ENCODE measurements at places on chromosomes 13 and 19.

- DNase-seq: no peak
These were observed 184.8 kb downstream of the PCDH9 start for GRCh38 chr13:67045357-67045756.

GRCh38 chr19:45075301-45076028, 813 bp downstream of the ZNF296 start:
- peak; percentile 77 for DNase-seq

DNA sequence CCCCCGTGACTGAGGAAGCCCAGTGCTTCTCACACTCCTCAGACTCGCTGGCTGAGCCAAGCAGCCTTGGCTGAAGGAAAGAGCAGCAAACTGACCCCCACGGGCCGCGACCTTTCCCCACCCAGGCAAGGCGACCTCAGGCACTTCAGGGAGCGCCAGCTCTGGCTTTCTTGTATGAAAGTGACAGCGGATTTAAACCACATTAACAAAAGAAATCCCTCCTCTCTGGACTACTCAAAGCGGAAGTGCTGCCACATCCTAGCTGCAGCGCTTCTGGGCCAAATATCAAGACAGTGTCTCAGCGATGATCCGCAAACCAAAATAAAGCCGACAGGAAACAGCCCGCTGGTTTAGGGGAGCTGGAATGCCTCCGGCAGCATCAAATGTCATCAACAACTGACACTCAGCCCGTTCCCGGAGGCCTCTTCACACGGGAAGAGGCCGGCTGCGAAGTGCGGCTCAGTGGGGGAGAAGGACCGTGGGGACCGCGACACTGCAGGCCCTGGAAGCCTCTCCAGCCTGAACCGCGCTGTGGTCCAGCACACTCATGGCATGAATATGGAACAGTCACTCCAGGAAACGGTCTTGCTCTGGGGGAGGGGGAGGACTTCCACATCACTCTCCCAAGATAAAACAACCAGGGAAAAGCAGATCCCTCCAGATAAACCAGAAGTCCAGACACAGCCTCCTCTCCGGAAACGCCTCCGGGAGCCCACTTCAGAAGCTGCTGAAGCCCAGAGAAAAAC, 1.4 kb downstream of the RASA3 start:
- DNase-seq: peak; percentile 45

DNA sequence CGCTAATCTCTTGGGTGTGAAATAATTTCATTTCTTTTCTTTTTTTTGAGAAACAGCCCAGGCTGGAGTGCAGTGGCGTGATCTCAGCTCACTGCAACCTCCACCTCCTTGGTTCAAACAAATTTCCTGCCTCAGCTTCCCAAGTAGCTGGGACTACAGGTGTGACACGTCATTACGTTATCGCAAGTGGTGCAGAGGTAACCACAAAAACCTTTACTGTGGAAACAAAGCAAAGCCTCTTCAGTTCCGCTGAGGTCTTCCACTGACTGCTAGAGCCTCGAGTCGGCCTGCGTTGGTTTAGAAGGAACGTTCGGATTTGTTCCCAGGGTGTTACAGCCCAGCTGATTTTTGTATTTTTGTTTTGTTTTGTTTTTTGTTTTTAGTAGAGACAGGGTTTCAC, 2.0 kb upstream of the ZNF784 start:
- no peak for DNase-seq

DNA sequence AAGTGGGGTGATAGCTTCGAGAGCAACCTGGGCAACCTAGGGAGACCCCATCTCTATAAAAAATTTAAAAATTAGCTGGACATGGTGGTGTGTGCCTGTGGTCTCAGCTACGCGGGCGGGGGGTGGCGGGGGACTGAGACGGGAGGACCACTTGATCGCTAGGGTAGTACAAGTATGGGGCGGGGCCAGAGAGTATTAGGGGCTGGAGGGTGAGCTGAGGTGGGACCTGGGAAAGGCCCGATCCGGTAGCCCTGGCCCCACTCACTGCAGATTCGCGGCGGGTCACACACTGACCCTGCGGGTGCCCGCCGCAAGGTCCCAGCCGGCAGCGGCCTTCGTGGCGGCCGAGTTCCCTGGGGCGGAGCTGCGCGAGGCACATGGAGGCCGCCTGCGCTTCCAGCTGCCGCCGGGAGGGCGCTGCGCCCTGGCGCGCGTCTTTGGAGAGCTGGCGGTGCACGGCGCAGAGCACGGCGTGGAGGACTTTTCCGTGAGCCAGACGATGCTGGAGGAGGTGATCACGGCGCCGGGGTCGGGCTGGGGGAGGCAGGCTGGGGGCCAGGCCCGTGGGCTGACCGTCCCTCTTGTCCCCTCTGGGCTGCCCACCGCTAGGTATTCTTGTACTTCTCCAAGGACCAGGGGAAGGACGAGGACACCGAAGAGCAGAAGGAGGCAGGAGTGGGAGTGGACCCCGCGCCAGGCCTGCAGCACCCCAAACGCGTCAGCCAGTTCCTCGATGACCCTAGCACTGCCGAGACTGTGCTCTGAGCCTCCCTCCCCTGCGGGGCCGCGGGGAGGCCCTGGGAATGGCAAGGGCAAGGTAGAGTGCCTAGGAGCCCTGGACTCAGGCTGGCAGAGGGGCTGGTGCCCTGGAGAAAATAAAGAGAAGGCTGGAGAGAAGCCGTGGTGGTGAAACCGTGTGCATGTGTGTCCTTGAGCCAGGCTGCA, 2.0 kb upstream of the ARHGAP45 start:
- DNase-seq: peak; percentile 38

DNA sequence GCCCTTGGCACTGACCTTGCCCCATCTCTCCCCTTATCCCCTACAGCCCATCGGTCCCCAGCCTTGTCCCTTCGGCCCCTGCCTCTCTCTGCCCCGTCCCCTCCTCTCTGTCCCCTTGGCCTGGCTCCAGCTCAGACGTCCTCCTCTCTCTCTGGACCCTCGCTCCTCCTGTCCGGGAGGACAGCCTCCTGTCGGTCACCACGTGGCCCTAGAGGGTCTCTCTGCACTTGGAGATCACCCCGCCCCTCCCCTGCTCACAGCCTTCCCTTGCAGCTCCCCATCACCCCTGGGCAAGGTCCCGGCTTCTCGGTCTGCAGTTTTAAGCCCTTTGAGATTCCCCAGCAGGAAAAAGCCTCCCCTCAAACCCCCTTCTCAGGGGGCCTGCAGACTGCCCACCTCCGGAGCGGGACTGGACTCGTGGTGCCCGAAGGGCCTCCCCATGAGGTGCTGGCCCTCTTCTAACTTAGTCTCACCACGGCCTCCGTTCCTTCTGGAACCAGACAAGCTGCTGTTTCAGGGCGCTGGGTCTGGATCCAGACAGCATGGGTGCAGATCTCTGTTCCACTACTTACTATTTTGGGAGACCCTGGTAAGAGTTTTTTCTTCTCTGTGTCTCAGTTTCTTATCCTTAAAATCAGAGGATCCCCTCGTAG, 3.3 kb upstream of the KLK15 start:
- DNase-seq: no peak

- no peak for DNase-seq
These were observed 391.6 kb downstream of the PCDH20 start for GRCh38 chr13:61024046-61024445.

DNA sequence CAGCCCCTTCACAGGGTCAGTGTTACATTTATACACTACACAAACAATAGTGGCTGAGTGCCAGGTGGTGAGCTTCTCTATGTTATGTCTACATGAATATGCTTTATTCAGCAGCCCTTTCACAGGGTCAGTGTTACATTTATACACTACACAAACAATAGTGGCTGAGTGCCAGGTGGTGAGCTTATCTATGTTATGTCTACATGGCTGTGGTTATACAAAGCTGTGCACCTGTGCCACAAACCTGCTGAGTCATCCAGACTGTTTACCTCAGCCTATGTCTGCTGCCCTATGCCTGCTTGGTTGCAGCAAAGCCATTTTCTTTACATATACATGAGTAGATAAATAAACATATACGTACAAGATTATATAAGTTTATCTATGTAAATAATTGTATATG, 76.5 kb downstream of the ZNF726 start:
- DNase-seq: peak; percentile 99

DNA sequence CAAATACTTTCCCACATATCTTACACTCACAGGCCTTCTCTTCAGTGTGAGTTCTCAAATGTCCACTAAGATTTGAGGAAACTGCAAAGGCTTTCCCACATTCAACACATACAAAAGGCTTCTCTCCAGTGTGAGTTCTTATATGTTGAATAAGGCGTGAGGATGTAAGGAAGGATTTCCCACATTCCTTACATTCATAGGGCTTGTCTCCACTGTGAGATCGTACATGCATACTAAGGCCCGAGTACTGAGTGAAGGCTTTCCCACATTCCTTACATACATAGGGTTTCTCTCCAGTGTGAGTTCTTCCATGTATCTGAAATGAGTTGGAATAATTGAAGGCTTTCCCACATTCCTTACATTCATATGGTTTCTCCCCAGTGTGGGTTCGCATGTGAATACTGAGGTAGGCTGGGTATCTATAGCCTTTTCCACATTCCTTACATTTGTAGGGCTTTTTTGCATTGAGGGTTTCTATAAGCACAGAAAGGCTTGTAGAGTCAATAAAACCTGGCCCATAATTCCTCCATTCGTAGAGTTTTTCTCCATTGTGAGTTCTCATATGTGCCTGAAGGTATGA, 9.6 kb downstream of the ZNF426 start:
- no peak for DNase-seq

- no peak for DNase-seq
These were observed 1.7 kb downstream of the MIER2 start for GRCh38 chr19:342801-343421.

- DNase-seq: peak; percentile 78
These were observed at the start of gene ZNF792 for GRCh38 chr19:34963573-34964406. Gene ZNF792 (minus strand): TSS chr19:34964229. CDS start chr19:34963662, 567 bp downstream.

GRCh38 chr13:53124623-53125022, 96.0 kb downstream of the OLFM4 start:
- no peak for DNase-seq

DNA sequence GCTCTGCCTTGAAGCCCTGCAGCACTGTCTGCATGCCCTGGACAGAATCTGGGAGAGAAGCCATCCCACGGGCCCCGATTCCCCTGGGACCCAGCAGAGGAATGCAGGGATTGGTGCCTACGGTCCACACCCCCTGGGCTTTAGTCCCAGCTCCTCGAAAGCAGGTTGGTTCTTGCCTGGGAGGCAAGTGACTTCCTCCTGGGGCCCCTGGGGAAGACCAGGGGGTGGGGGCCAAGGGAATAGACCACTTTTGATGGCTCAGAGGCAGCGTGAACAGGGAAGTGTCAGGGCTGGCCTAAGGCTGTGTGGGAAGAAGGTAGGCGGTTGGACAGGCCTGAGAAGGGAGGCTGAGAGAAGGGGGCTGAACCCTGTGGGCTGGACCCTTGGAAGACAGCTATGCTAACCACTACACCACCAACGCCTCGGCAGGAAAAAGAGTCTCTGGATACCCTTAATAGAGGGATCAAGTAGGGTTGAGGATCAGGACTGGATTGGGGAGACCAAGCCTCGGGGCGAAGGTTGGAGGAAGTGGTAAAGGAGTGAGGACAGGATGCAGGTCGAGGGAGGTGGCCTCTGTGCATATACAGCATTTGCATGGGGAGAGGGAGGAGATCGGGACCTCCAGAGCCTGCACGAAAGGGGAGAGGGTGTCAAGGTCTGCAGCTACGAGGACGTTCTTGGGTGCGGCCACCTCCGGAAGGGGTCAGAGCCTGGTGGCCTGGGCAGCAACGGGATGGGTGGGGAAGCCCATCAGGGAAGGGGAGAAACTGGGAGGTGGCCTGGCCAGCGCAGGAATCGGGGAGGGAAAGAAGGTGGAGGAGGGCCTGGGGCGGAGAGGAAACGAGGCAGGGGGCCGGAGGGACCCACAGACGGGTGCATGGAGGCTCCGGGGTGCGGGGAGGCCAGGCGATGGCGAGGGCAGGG, 709 bp downstream of the DPP9 start:
- no peak for DNase-seq

- peak; percentile 18 for DNase-seq
These were observed 38.6 kb upstream of the SEMA6B start for GRCh38 chr19:4597975-4598671.

DNA sequence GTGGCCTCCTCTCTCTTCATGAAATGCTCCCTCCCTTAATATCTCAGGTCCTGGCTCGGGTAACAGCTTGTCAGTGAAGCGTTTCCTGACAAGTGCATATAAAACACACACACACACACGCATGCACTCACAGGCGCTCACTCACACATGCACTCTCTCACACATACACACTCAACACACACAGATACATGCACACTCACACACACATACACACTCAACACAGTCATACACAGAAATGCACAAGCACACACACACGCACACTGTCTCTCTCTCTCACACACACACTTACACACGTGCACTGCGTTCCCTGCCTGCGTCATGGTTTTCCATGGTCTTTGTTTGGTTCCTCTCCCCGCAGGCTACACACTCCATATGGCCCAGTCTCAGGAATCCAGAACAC, 344.1 kb downstream of the UQCRFS1 start:
- no peak for DNase-seq

DNA sequence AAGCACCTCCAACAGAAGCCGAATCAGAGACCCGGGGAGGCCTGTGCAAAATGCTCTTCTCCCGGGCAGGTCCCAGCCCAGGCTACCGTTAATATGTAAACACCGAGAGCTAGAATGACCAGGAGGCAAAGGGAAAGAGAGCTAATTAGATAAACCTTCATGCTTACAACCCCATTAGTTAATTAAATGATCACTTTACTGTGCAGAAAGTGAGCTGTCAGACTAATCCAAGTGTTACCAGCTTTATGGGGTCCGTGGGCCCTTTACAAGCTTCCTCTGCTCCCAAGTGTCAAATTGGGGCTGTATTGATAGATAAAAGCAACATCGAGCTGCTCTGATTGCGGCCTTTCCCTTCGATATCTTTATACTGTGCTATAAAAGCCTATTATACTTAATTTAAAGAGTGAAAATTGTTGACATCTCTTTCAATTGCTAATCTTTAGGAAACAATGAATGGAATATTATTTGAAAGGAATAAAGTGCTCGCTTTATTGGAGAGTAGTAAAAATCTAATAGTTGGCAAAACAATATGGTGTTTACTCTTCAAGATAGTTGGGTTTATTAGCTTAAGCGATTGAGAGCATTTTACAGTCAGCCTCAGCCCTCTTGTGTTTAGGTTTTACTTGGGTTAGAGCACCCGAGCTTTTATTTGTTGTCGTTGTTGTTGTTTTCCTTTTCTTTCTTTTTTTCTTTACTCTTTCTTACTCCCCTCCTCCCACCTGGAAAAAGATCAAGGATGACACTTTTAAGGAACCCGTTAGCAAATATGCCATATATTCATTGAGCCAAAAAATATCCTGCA, 189.3 kb upstream of the GPR12 start:
- no peak for DNase-seq

- no peak for DNase-seq
These were observed 54.5 kb downstream of the SPTBN4 start for GRCh38 chr19:40521276-40521675.

GRCh38 chr13:66427458-66427861, 802.7 kb downstream of the PCDH9 start:
- DNase-seq: no peak

- DNase-seq: no peak
These were observed 181.9 kb upstream of the EDNRB start for GRCh38 chr13:78100486-78100885.

- DNase-seq: peak; percentile 61
These were observed 344 bp downstream of the NHLRC3 start for GRCh38 chr13:39038569-39039030.

- DNase-seq: peak; percentile 25
These were observed at the start of gene IZUMO2 for GRCh38 chr19:50162988-50163387. Gene IZUMO2 (minus strand): TSS chr19:50163281. CDS start chr19:50163194, 87 bp downstream.

GRCh38 chr13:96771486-96772367, 222.5 kb downstream of the OXGR1 start:
- DNase-seq: no peak

GRCh38 chr13:60329221-60329923, 67.6 kb upstream of the TDRD3 start:
- peak; percentile 87 for DNase-seq
